ENCODE measurements at places on chromosomes 13 and 19.

DNA sequence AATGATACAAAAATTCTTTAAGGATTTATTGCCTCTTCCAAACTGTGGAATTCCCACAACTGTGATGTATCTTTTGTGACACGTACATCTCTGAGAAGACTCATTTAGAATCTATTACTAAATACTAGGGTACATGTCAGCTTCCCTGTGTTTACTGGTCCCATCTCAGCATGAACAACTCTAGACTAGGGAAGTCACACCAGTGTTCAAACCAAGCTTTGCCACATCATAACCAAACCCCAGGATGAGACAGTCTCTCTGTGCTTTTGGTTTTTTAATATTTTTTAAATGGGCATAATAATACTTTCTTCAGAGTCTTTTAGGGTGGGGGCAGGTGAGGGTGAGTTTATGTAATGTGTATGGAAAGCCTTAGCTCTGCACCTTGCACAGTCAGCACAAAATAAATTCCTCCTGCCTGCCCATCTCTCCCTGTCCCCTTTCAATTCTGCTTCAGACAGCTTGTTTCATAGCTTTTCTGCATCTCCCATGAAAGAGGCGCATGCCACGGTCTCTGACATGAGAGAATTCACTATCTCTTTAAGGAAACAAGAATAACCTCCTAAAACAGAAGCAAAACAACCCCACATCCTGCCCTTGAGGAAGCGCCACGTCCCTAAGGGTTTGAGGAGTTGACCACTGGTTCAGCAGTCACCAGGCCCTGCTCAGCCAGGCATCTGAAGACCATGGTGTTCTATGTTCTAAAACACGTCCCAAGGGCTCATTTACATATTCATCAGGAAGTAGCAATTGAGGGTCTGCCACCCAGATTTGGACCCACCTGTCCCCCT, 174.5 kb downstream of the USP12 start:
- no peak for DNase-seq

GRCh38 chr13:40120781-40121180, 465.3 kb downstream of the COG6 start:
- no peak for DNase-seq

DNA sequence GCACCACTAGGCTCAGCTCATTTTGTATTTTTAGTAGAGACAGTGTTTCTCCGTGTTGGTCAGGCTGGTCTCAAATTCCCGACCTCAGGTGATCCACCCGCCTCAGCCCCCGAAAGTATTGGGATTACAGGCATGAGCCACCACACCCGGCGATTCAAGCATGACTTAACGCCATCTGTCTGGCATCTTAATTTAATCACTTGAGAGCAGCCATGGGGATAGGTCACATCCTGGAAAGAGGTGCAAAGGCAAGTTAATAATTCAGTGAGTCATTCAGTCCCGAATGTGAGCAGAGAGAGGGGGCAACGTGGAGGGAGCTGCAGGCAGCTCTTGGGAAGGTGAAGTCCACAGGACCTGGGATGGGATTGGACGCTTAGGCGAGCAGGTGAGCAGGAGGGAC, 31.7 kb upstream of the USP29 start:
- no peak for DNase-seq

- DNase-seq, result no peak
Observed at GRCh38 chr13:42129033-42129432, 80.6 kb downstream of the DGKH start.

DNA sequence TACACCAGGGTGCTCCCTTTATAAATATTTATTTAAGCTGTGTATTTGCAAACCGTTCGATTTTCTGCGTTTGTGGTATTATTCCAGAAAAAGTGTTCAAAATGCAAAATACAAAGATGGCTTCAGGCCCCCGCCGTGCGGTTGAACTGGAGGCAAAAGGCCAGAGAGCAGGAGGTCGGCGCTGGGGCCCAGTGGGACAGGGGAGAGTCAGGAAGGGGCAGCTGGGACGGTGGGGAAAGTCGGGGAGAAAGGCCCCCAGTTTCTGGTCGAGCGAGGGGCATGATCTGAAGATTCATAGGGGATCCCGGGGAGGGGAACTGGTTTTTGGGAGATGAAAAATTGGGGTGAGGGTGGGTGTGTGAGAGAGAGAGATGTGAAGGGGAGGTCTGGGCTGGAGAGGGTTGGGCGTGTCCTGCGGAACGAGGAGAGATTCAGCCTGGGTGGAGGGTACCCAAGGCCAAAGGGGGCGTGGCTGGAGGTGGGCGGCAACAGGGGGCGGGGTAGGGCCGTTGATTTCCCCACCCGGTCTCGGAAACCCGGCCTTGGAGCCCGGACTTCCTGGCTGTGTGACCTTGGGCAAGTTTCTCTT, 678 bp downstream of the ISOC2 start:
- no peak for DNase-seq

GRCh38 chr13:48580896-48581295, 48.0 kb upstream of the RCBTB2 start:
- no peak for DNase-seq

DNA sequence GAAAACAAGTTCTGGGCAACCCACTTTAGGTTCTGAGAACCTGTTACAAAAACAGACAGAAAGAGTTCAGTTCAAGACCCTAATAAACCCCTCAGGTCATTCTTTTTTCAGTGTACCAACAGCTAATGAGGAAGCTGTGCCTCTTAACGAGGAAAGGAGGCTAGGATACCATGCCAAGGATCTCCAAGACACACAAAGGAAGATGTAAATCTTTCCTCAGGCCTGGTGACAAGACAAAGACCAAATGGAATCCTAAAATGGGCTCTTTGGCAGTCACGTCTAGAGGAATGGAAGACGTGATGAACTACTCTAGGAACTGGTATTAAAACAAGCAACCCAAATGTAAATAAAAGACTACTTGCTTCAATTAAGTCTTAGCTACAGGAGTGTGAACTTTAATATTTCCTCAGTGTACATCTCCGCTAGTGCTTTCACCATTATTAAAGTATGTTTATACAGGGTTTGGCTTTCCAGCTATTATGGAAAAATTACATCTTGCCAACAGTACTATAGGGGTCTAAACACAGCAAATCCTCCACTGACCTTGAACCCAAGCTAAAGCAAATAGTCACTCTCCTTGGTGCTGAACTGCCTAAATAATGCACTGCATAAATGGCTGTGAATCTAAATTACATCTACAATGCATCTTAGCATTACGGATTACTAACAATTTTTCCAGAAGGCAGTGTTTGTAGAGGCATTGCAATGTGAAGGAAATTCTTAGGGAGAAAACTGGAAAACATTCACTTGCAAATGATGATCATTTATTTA, 42.3 kb downstream of the ENOX1 start:
- no peak for DNase-seq

DNA sequence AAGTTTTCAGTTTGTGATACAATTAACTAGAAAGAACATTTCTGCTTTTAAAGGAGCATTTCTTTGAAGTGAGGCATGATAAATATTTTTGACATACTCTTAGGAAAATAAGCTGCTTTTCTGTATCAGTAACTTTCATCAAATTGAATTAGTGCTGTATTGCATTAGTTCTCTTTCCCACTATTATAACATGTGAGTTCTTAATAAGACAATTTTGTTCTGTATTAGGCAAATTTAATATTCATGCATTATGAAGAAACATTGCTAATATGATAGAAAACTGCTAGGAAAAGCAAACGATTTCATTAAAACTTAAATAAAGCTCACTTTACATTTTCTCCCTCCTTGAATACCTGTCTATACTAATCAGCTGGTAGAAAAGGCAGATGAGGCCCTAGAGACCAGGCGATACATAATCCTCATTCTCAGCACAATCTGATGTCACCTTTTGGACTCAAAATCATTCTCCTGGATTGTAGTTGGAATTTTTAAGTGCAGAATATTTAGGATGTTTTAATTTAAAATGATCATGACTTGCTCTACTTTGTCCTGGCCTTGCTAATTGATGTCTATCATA, 1636.8 kb downstream of the PCDH9 start:
- DNase-seq, result no peak

DNA sequence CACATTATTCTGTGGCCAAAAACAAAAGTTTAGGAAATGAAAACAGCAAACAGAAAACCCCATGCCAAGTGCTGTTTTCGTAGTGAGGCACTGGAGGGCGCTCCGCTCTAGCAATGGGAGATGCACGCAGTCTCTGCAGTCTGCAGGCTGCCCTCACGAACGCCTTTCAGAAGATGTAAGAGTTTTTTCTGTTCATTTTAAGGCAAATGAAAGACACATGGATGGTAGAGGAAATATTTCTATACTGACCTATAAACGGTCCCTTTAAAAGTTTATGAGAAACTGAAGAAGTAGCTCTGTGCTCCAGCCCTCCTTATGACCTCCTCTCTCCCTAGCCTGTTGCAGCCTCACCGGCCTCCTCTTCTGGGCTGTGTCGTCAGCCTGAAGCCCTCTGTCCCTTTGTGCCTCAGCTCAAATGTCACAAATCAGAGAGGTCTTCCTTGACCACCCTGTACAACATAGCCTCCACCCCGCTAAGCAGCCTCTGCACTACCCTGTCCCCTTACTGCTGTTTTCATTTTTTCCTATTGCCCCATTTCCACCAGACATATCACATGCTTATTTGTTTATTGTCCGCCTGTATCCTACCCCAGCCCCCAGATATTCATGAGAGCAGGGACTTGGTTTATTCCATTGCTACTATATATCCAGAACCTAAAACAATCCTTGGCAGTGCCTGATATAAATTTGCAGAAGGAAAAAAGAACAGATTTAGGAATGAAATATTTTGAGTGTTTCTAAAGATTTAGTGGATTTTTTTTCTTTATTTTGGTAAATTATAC, 116.4 kb downstream of the TM9SF2 start:
- no peak for DNase-seq

DNA sequence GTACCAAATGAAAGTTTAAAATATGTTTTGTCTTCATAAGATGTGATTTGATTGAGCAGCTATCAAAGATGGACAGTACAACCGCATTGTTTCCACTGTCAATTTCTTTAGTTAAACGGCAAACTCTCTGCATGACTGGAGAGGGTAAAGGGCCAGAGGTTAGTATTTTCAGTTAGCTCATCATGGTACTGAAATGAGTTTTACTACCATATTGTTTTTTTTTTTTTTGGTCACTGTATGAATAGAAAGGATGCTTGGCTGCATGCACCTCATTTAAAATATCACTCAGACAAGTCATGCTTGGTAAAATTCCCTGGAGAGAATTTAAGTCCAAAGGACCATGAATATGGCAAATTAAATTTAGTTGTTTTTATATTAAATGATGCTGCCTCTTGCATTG, 942.1 kb upstream of the SPRY2 start:
- DNase-seq, result no peak

- no peak for DNase-seq
Observed at GRCh38 chr13:112964971-112965492, 4.0 kb upstream of the MCF2L start.

GRCh38 chr13:109026266-109026665, 396.9 kb downstream of the MYO16 start:
- no peak for DNase-seq

DNA sequence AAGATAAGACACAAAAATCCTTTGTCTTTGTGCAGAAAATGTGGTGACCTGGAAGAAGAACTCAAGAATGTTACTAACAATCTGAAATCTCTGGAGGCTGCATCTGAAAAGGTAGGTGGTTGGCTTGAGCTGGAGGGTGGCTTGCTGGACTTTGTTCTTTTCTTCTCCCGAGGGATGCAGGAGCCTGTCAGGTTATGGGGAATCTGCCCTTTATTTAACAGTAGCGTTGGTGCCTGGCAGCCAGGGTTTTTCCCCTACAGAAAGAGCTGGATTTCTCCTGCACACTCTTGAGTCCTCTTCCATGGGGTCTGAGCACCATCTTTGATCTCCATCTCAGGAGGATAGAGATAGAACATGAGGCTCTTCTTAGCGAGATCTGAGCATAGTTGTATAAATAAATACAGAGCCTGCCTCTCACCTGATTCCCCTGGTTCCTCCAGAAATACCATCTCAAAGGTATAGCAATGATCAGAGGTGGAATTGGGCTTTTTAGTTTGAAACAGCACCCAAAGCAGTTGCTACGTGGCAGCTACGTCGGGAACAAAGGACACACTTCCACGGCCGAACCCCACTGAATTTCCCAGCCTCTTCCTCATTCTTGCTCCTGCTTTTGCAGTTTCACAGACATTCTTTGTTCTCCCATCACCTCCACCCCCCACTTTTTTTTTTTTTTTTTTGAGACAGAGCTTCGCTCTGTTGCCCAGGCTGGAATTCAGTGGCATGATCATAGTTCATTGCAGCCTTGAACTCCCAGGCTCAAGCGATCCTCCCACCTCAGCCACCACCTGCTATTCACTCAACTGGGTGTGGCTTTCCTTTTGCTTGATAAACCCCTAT, 12.9 kb downstream of the TPM4 start:
- DNase-seq, result no peak

DNA sequence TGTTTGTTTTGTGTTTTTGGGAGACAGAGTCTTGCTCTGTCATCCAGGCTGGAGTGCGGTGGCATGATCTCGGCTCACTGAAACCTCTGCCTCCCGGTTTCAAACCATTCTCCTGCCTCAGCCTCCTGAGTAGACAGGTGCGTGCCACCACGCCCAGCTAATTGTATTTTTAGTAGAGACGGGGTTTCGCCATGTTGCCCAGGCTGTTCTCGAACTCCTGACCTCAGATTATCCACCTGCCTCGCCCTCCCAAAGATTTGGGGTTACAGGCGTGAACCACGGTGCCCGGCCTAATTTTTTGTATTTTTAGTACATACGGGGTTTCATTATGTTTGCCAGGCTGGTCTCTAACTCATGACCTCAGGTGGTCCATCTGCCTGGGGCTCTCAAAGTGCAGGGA, 8.3 kb upstream of the ZNF681 start:
- DNase-seq, result no peak

DNA sequence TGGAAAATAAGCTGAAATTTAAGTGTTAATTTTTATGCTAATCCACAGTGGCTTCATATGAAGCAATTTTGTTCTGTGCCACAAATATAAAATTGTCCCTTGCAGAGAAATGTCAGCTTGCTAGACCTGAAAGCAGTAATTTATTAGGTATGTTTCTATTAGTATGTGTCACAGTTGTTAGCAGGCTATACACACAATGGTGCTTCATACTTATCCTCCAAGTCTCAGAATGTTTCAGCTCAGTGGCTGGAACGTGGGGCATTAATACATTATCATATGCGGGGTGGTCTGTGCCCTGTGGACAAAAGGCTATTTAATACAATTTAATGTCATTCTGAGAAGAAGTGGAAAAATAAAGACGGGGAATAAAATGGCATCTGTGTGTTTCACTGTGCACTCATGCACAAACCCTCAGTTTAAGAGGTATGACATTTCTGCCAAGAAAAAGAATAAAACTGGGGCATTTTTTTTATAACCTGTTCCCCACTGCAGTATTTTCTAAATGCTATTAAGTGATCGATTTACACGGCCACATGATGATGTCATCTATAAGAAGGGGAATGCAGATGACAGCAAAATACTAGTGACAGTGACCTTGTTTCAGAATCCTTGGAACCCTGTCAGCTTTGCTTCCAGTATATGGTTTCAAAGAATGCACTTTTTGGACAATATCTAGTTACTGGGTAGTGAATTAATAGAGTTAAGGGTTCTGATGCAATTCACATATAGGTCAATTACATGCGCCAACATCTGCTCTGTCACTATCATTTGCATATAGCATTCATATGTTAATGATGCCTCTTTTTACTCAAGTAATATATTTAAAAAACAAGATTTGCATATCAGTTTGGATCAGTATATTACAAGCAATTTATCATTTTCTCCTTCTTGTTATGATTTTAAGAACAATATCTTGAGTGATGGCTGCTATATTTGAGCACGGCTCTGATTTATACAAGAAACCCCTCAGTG, 21.2 kb upstream of the ZNF536 start:
- no peak for DNase-seq

- DNase-seq, result no peak
Observed at GRCh38 chr13:99442273-99442895, 58.9 kb upstream of the TM9SF2 start.

Data from cortex of kidney (tissue), 1 donor.